GM06990 (cell line): ENCODE measurements at places on chromosomes 3 and 15.

DNA sequence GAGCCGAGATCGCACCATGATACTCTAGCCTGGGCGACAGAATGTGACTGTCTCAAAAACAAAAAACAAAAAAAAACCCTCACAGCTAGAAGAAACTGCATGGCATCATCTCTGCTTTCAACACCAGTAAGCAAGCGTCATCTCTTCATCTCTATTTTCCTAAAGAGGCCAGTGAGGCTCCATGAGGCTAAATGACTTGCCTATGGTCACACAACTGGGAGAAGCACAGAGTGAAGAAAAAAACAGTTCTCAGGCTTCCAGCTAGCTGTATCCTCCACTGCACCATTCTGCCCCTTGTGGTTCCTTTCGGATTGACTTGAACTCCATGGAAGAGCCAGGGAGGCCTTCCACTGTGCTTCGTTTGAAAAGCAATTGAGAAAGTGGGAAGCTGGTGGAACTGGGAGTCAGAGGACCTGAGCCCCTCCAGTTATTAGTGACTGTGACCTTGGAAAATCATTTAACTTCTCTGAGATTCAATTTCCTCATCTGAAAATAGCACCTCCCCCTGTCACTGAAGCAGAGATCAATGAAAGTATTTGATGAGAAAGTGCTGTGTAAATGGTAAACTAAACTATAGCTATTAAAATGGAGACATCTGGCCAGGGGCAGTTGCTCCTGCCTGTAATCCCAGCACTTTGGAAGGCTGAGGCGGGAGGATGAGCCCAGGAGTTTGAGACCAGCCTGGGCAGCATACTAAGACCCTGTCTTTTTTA lies 32.1 kb upstream of the DENND4A start:
- DNase-seq = no peak

- DNase-seq = peak; percentile 57
Observed at GRCh38 chr3:42194943-42195510, 71.0 kb downstream of the CCK start.

DNA sequence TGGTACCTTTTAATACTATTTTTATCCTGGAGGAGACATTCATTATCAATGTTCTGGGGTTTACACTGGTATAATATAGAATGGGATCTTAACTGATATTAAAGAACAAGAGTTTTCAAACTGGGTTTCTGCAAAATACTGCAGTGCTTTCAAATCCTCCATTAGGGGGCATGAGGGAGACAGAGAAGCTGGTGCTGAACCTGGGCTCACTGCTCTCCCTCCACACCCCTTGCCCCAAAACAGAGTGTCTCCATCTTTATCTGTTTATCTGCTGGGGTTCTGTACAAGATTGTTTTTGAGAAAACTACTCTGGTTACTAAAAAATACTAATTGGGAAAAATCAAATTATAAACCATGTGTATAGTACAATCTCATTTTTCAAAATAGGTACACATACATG lies 41.7 kb downstream of the CADPS start:
- no peak for DNase-seq

DNA sequence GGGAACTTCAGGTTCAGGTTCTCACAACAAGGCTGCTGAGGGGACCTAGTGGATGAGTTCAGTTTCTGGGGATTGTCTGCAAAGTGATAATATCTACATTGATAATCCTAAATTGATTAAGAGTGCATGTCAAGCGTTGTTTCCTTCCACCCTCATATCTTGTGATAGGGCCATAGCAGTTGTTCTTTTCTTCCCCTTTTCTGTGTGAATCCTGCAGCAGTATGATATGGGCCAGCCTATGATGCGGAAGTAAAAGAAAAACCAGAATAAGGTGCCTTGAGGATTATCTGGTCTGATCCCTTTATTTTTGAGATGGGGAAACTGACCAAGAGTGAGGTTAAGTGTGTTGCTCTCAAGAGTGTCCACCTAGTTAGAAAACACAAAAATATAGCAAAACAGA lies 86.2 kb downstream of the MITF start:
- DNase-seq = no peak
